ENCODE measurements at places on chromosomes 2 and 18.
A peak's percentile ranks its signal among the peaks of the same experiment; 100 is the strongest.

DNA sequence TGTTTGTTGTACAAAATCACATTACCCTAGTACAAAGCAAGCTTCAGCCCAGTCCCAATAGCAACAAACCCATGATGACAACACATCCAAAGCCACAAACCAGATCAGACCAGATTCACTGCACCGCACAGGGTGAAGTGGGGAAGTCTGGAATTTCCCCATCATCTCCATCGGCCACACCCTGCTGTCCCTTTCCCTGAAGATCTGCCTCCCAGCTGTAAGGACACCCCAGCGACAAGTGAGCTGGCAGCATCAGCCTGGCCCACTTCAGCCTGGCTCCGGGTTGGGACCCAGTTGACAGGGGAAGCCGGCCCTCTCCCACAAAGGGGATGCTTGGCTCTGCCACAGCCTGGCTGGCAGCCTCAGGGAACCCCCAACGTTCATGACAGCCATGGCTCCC is 207.6 kb downstream of the MGAT5 start:
- peaks cover 21% of the 10 kb centered on the region for H3K27me3 ChIP-seq
- H3K36me3 ChIP-seq: no peaks in the 10 kb centered on the region
- H3K4me3 ChIP-seq: no peak overlapping the region
- peak; percentile 32 for DNase-seq
- no peaks in the 10 kb centered on the region for H3K4me1 ChIP-seq
- H3K27ac ChIP-seq: no peak overlapping the region

GRCh38 chr2:223050900-223051504 is 988 bp upstream of the KCNE4 start:
- H3K27me3 ChIP-seq: no peaks in the 10 kb centered on the region
- H3K4me3 ChIP-seq: peak overlapping the region; percentile 82

GRCh38 chr2:132669908-132670495 is at the start of gene LYPD1:
LYPD1 (minus strand) TSS chr2:132670205; CDS start chr2:132669932, 273 bp downstream.
- no peak within 1 kb of the TSS for H3K27ac ChIP-seq
- H3K4me3 ChIP-seq: peak within 1 kb of the TSS; percentile 65
- no peaks in the 10 kb centered on the region for H3K36me3 ChIP-seq
- H3K27me3 ChIP-seq: peaks cover 49% of the 10 kb centered on the region
- DNase-seq: peak; percentile 38
- H3K4me1 ChIP-seq: peaks cover 5% of the 10 kb centered on the region

- peak overlapping the region; percentile 88 for H3K27ac ChIP-seq
- peak overlapping the region; percentile 66 for H3K4me3 ChIP-seq
Observed at GRCh38 chr2:160427629-160428404, 65.8 kb downstream of the RBMS1 start.

DNA sequence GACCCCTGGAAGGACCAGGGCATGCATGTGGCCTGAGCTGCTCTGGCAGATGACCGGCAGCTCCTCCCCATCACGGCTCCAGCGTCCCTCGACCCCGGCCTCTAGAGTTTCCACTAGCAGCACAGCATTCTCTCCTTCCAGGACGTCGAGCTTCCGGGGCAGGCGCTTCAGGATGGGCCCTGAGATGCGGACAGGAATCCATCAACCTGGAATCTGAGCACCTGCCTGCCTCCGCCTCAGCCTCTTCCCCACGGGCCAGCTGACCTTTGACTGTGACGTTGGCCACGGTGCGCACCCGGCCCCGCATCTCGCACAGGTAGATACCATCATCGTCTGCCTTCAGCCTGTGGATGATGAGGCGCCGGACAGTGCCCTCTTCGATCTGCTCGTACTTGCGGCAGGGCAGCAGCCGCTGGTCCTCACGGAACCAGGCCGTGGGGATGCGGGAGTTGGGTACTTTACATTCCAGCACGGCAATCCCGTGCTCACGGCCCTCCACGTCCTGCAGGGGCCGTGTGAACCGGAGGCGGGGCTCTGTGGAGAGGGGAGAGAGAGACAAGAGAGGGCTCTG is 3.5 kb downstream of the OBSL1 start:
- no peak for DNase-seq
- H3K36me3 ChIP-seq: no peaks in the 10 kb centered on the region
- no peak overlapping the region for H3K4me3 ChIP-seq
- H3K27me3 ChIP-seq: no peaks in the 10 kb centered on the region
- no peak overlapping the region for H3K27ac ChIP-seq

All from GM23248 (cell line).